A549 treated with AZD2906 at 1 μM for 4 hours (cell line): ENCODE measurements at places on chromosomes 5 and 9. TPM values are rescaled to one million over a fixed set of nuclear protein-coding genes. Genes with fewer than 3 reads are reported as not detected.

Gene MSMP
- total RNA-seq = 0.15 to 0.38 TPM (median 0.23 TPM) in 4 of 5 replicates, not detected in the other

Gene ZBTB6
- total RNA-seq = 5.4 to 5.7 TPM (median 5.5 TPM) in 5 replicates

Gene DMRT3
- 0.03 TPM in 1 of 5 replicates, not detected in the others for total RNA-seq

Gene TXNDC8
- total RNA-seq = not detected in 5 replicates

Gene CCL27
- total RNA-seq = 0.14 to 0.33 TPM (median 0.24 TPM) in 4 of 5 replicates, not detected in the other

Gene ABCA2
- 19.1 to 28.9 TPM (median 24.6 TPM) in 5 replicates for total RNA-seq

Gene CER1
- total RNA-seq = not detected in 5 replicates

Gene FBP2
- not detected in 5 replicates for total RNA-seq

Gene FYB1
- total RNA-seq = 11.5 to 16.1 TPM (median 13.4 TPM) in 5 replicates

Gene DEPDC1B
- total RNA-seq = 12.9 to 17.5 TPM (median 15.0 TPM) in 5 replicates

Gene SLC34A1
- total RNA-seq = not detected in 5 replicates

Gene CEL
- 0.39 to 0.93 TPM (median 0.71 TPM) in 5 replicates for total RNA-seq

Gene CATSPER3
- total RNA-seq = 0.15 to 0.49 TPM (median 0.39 TPM) in 5 replicates

Gene MAT2B
- total RNA-seq = 42.2 to 48.9 TPM (median 46.5 TPM) in 5 replicates
